Hematopoietic multipotent progenitor cell treated with erythropoietin and hydrocortisone succinate and interleukin-3 and kit ligand, for 15 days (in vitro differentiated cells): ENCODE measurements at places on chromosomes 12 and 14.
A peak's percentile ranks its signal among the peaks of the same experiment; 100 is the strongest.

- DNase-seq = no peak
Measured at GRCh38 chr12:27104546-27104945, 22.2 kb upstream of the C12orf71 start.

DNA sequence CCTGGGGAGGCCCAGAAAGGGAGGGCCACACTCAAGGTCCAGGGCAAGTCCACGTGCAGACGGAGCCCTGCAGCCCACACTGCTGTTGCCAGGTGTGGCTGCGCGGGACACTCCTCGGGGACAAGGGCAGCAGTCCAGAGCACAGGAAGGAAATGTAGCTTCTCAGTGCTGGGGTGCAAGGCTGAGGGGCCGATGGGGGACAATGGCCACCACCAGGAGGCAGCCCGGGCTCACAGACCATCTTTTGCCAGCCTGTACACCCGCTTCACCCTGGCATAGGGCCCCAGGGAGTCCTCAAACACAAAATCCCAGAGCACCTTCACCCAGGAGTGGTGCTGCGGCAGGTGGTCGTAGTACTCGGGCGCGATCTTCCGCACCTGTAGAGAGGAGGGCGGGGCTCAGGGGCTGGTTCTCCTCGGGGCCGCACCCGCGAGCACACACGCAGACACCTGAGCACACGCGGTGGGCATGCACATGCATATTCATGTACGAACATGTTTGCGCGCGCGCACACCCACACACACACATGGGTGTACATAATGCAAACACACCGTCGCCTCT is 12.8 kb downstream of the DEGS2 start:
- DNase-seq = no peak

DNA sequence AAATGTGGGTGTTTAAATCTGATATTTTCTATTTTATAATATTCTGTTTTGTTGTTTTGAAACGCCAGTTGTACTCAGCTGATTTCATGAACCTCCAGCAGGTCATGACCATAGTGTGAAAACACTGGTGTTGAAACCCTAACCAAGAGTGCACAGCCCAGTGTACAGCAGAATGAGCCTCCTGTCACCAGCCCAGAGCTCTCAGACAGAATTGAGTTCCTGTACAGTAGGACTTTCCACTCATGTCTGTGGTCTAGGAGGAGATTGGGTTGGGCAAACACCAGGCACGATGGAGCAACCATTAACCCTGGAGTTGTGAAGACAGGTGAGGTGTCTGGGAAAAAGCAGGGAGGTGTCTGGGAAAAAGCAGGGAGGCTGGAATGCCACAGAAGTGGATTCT is 908.8 kb downstream of the VRK1 start:
- no peak for DNase-seq

GRCh38 chr12:5612556-5613410 is 180.9 kb downstream of the NTF3 start:
- DNase-seq = peak; percentile 66

- DNase-seq = no peak
Measured at GRCh38 chr14:100049220-100049619, 16.0 kb upstream of the EVL start.

DNA sequence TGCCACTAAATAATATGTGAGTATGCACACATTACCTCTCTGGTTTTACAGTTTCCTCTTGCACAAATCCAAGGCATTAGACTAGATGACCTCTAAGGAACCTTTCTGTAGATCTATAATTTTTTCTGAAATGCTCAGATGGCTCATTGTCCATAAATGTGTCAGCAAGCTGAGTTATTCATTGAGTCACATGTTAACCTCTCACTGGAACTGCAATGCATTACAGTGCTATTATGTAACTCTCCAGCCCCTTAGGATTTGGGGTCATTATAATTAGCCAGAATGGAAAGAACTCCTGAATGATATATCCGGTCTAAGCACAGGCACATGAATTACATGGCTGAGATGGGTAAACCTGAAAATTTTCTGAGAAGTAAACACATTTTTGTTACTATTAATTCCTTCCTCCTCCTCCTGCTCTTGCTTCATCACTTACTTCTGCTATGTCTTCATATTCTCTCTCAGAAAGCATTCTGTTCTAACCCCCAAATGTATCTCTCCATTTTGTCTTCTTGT is 20.3 kb upstream of the DRAM1 start:
- no peak for DNase-seq

- DNase-seq = no peak
Measured at GRCh38 chr12:113116875-113117274, 18.7 kb downstream of the RASAL1 start.

GRCh38 chr12:104925501-104925900 is 32.6 kb downstream of the SLC41A2 start:
- DNase-seq = no peak

DNA sequence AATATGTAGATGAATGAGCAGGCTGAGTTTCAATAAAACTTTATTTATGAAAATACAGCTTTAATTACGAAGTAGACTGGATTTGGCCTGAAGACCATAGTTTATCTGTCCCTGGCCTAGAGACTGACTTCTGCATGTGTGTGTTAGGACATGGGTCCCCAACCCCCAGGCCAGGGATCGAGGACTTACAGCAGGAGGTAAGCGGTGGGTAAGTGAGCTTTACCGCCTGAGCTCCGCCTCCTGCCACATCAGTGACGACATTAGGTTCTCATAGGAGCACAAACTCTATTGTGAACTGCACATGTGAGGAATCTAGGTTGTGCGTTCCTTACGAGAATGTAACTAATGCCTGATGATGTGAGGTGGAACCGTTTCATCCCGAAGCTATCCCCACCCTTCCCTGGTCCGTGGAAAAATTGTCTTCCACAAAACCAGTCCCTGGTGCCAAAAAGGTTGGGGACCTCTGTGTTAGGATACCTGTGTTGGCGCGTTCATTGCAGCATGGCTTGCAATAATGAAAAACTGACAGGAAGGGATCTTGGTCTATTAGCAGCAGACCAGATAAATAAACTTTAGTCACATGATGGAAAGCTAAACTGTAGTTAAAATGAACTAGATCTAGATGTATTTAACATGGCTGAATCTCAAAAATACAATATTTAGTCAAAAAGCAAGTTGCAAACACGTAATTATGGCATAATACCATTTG is 4.1 kb downstream of the GLRX5 start:
- no peak for DNase-seq

GRCh38 chr12:93894391-93895088 is 217.4 kb downstream of the CRADD start:
- no peak for DNase-seq

DNA sequence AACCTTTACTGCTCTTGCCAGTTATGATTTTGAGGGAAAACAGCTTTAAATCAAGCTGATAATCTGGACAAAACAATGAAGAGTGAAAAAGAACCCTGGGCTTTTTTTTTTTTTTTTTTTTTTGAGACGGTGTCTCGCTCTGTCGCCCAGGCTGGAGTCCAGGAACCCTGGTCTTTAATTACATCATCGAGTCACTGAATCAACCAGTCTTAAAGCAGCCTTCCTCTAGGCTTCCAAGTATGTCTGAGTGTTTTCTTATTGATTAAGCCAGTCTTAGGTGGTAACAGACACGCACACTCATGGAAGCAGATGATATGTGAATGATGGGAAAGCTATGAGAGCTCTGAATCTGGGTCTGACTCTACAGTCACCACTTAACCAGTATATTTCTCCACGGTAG is 5.9 kb upstream of the VCPKMT start:
- DNase-seq = no peak

DNA sequence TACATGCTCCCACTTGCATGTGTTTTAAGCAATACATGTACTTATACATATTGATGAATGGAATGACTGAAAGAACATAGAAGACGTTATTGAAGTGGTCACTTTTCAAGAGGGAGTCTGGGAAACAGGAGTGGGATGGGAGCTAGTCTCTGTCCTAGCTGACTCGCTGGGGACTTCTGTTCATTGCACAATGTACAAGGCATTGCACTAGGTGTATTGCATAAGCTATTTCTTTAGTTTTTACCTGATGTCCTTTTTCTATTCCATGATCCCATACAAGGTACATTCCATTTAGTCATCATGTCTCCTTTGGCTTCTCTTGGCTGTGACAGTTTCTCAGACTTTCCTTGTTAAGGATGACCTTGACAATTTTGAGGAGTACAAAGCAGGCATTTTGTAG is 4.0 kb upstream of the MYO1H start:
- DNase-seq = no peak
